ENCODE measurements at places on chromosomes 5 and 9.

GRCh38 chr5:2179861-2180260, 297.1 kb upstream of the IRX4 start:
- DNase-seq, result no peak

DNA sequence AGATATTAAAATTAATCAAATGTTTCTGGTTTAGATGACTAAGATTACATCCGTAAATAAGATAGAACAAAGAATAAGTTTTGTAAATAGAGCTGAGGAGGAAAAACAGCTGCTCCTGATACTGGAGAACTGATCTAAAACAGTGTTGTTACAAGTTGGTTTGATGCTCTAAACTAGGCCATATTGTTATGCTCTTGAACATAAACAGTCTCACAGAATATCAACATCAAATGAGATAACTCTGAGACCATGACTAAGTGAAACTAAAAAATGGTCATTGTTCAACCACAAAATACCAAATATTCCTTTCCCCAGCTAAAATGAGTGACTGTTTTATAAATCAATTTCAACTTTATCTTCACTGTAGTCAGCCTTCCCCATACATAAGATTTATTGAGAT, 16.5 kb upstream of the SRFBP1 start:
- no peak for DNase-seq

GRCh38 chr9:85742597-85742936, 813 bp upstream of the AGTPBP1 start:
- no peak for DNase-seq

DNA sequence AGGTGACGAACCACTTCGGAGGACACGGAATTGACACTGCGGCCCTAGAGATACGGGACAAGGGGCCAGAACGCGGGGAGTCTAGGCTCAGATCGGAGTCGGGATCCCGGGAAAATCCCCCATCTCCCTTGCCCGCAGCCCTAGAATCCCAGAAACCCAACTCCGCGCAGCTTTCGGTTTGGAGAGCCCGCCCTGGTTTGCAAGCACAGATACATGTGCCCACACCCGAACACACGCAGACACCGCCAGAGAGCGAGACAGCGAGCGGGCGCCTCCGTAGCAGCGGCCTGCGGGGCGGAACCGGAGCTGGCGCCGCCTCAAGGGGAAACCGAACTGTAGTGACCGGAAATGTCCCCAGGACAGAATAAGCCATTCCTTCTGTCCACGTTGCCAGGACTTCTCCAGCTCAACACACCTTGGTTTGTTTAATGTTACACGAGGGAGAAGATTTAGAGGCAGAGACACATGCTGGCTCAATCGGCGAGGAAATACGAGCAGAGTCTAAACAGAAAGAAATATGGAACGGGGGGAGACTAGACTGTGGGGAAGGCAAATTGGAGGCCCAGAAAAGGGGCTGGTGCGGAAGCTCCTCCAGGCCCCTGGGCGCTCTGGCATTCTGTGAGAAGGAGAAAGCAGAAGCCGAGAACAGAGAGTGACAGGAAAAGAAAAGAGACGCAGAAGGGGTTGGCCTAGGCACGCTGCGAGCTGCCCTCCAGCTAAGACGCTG, 2.9 kb upstream of the PAX5 start:
- no peak for DNase-seq

GRCh38 chr9:126564128-126564527, 49.6 kb upstream of the LMX1B start:
- no peak for DNase-seq

- no peak for DNase-seq
These were observed 1.3 kb downstream of the SLC12A7 start for GRCh38 chr5:1110307-1111240.

GRCh38 chr5:5822729-5823257, 400.3 kb downstream of the ICE1 start:
- DNase-seq, result no peak

DNA sequence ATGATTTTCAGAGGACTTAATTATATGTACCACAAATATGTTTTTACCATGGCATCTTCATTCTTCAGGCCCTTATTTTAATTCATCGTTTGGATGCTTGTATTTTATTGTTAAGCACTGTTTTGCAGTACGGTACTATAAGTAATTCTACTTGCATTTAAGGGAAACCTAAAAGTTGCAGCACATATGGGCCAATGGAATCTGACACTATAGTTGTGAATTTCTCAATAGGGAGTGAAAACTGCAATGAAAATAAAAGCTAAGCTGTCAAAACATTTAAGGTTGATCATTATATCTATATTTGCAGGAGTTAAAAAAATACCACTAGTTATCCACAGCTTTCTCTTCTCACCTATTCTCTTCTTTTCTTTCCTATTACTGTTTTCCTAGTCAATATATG, 1071.8 kb downstream of the MAT2B start:
- no peak for DNase-seq

DNA sequence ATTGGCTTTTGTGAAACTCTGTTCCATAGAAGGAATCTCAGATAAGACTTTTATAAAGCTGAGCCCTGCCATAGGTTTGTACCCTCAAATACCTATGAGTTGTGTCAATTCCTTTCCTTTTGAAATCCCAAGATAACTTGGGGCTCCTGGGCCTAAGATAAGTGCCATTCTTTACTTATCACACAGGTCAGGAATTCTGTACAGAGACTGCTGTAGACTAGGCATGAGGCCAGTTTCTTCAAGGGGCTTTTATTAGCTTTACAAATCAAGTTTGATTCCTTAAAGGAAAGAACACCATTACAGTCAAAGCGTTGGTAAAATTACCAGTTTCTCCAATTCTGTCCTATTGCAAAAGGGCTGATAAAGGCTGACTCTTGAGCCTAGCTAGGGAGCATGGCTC, 39.2 kb downstream of the SHC3 start:
- no peak for DNase-seq

DNA sequence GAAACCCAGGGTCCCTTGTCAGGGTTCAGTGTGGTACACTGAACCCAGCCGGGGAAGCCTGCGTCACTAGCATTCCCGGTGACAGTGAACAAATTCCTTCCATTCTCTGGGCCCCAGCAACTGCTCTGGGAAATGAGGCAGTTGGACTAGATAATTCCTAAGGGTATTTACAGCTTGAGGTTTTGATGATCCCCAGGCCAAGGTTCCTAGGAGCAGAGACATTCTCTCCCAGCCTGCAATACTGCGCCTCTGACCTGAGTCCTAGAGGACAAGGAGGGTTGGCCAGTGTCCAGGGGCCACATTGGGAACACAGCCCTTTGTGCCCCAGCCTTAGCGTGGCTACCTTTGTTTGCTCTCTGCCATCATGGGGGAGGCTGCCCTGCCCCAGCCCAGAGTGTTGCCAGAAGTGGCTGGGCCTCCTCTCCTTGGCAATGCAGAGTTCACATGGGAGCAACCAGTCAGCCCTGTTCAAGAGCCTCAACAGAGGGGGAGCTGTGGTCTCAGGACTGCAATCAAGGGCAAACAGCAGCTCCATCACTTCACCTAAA, 178.2 kb downstream of the SEC61B start:
- DNase-seq, result no peak

DNA sequence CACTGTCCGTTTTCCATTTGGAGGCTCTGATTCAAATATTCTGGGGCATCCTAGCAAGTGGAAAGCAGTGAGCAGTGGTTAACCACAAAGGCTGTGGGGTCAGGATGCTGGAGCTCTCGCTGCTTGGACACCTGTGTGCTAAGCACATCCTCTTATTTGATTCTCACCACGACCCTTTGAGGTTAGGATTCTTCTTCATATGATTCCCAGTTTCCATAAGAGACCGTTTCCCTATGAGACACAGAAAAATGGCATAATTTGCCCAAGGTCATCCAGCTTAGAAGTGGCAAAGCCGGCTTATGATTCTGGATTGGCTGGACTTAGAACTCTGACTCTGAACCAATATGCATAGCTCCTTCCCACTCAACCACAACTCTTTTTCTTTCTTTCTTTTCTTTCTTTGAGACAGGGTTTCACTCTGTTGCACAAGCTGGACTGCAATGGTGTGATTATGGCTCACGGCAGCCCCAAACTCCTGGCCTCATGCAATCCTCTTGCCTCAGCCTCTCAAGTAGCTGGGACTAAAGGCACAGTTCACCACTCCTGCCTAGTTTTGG, 207.7 kb downstream of the TTLL11 start:
- no peak for DNase-seq

GRCh38 chr5:116229131-116229689, 144.4 kb downstream of the COMMD10 start:
- DNase-seq, result no peak

GRCh38 chr5:151947931-151948608, 23.4 kb upstream of the GLRA1 start:
- DNase-seq, result no peak

DNA sequence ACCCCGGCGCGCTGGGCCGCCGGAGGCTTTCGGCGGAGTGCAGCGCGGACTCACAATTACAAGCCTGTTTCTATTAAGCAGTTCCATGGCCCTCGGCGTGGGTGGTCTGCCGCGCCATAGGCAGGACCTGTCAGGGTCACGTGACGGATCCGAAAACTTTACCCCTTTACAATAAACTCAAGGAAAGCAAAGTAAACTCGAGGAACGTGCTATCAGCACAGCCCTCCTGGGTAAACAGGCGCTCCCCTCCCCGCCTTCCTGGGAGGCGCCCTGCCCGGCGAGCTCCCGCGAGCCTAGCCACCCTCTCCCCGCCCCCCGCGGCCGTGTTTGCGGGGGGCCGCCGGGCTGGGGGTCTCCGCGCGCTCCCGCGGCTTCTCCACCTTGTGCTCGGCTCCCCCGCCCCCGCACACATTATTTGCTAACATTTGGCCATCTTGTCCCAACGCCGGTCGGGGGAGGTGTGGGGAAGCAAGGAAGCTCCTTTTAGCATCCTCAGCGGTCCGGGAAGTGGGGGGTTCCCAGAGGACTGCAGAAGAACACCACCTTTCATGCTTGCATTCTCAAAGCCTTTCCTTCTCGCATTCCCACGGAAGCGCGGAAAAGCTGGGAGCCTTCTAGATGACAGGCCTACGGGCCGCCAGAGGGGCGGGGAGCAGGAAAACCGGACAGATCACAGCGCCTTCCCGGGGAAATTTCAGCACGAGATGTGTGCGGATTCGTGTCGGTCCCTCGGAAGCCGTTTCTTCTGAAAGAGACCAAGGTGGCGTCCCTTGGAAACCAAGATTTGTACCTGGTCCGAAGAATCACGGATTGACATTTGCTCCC, at the start of gene PTCH1:
TSS of gene PTCH1 (minus strand) at position 238 of the 825 bp plus-strand sequence.
- peak; percentile 24 for DNase-seq

- DNase-seq, result no peak
These were observed 422.7 kb upstream of the PIK3R1 start for GRCh38 chr5:67792891-67793290.

GRCh38 chr9:127959398-127959797, 21.4 kb downstream of the EEIG1 start:
- DNase-seq, result no peak

DNA sequence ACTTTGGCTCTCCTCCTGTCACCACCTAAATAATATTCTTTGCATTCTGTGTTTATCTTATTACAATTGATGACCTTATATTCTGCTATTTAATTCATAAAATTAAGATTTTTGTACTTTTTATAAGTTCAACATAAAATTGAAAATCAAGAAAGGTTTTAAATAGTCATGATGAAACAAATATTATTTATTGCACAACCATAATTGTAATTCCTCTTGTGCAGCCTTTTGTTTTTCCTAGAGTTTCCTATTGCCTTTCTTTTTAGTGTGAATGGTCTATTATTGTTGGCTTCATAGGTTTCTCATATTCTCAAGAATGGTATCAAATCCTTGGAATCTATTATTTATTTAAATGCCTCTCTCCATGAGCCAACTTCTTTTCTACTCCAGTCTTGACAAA, 117.9 kb downstream of the TMEM161B start:
- no peak for DNase-seq

DNA sequence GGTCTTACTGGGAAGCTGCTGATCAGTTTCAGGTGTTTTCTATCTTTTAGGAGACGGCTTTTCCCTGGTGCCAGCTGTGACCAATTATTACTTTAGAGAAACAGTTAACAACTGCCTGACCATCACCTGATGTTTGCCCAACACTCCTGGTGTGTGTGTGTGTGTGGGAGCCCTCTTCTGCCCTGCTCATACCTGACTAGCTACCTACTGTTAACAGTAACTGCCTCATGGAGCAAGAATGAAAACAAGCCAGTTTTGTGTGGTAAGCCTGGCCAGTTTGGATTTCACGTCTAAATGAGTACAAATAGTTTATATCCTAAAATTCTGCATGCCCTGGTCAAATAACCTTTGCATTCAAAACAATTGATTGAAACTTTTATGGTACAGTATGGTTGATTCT, 46.1 kb upstream of the RIOK2 start:
- no peak for DNase-seq

DNA sequence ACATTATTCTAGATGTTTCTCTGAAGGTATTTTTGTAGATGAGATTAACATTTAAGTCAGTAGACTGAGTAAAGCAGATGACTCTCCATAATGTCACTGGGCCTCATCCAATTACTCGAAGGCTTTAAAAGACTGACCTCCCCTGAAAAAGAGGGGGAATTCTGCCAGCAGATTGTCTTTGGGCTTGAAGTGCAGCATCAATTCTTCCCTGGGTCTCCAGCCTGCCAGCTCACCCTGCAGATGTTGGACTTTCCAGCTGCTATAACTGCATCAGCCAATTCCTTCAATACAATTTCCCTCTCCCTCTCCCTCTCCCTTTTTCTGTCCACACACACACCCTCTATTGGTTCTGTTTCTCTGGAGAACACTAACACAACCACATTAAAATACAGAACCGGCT, 472.8 kb downstream of the SPOCK1 start:
- DNase-seq, result no peak

DNA sequence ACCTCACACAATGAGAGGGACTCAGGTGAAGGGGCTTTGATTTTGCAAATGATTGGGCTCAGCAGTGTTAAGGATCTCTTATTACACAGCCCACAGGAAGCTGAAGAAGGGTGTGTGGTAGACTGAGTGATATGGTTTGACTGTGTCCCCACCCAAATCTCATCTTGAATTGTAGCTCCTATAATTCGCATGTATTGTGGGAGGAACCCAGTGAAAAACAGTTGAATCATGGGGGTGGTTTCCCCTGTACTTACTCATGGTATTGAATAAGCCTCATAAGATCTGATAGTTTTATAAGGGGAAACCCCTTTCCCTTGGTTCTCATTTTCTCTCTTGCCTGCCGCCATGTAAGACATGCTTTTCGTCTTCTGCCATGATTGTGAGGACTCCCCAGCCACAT, 132.5 kb upstream of the FBXL7 start:
- DNase-seq, result no peak

DNA sequence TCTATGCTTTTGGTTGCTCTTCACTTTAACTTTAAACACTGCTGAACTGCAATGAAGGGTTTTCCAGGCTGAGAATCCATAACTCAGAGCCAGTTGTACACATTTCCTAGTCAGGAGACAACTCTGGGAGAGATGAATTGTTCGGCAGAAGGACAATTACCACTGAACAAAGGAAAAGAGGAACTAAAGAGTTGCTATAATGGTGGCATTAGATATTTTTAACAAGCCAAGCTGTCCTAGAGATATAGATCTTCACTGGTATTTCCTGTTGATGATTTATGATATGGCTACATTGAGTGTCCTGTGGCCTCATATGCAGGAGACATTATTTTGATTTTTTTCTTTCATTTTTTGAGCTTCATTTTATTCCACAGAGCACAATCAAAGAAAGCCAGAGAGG, 219.1 kb upstream of the PCSK5 start:
- DNase-seq, result no peak
